ENCODE measurements at places on chromosomes 12 and 14. TPM values are rescaled to one million over a fixed set of nuclear protein-coding genes. Genes with fewer than 3 reads are reported as not detected.
A peak's percentile ranks its signal among the peaks of the same experiment; 100 is the strongest.

GRCh38 chr12:74794522-74794921, 256.9 kb downstream of the ATXN7L3B start:
- no peaks in the 10 kb centered on the region for H3K27me3 ChIP-seq
- no peak overlapping the region for H3K27ac ChIP-seq
- H3K36me3 ChIP-seq = no peaks in the 10 kb centered on the region
- no peak overlapping the region for H3K4me3 ChIP-seq

DNA sequence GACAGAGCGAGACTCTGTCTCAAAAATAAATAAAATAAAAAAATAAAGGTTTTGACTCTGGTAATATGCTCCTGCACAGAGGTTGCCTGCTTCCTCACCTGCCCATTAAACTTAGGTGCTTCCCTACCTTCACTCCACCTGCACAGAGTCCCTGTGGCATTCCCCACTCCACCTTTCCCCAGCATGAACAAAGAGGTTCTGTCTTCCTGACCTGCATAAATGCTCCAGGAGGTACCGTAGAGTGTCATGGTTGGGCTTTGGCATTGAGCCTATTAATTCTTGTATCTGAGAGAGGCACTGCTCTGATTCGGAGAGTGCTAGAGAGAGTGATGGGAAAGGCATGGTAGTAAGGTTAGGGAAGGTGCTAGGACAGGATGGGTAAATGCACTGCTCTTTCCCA, 6.3 kb downstream of the ARHGAP9 start:
- H3K4me1 ChIP-seq = no peaks in the 10 kb centered on the region
- no peak overlapping the region for H3K27ac ChIP-seq
- no peaks in the 10 kb centered on the region for H3K36me3 ChIP-seq
- DNase-seq = no peak
- no peak overlapping the region for H3K4me3 ChIP-seq

The NOS1 gene
- not detected for total RNA-seq

The IL23A gene
- not detected for total RNA-seq

The DERA gene
- 84.3 TPM for total RNA-seq

The SDR9C7 gene
- total RNA-seq = not detected

DNA sequence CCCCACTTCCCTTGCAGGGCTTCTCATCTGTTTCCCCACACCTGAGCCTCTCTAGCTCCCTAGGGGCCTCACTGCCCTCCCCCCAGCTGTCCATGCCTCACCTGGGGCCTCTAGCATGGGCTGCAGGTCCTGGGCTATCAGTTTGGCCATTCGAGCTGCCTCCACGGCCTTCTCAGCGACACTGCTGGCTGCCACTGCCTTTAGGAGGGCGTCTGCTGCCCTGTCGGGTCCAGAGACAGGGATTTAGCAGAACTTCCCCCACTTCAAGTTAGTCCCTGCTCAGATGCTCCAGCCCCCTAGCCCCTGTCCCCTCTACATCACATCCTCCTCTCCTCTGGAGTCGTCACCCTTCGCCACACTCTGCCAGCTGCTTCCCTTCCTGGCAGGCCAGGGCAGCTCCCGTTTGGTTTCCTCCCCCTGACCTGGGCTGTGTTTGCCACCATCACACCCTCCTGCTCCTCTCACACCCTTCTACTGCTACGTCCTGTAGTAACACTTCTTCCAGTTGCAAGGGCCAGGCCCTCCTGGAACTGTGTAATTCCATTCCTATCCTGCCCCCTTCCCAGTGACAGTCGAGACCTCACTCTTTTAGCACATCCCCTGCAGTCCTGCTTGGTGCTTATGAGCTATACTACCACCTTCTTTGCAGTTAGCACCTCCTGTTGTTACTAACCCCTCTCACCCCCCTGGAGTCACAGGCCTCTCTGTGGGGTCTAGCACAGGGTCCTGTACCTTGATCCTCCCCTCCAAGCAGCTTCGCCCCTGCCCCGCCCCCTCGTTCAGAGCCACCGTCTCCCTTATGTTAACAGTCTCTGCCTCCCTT, 4.3 kb upstream of the AP1G2 start:
- H3K36me3 ChIP-seq = no peaks in the 10 kb centered on the region
- H3K4me1 ChIP-seq = peaks cover 9% of the 10 kb centered on the region
- no peak overlapping the region for H3K4me3 ChIP-seq

DNA sequence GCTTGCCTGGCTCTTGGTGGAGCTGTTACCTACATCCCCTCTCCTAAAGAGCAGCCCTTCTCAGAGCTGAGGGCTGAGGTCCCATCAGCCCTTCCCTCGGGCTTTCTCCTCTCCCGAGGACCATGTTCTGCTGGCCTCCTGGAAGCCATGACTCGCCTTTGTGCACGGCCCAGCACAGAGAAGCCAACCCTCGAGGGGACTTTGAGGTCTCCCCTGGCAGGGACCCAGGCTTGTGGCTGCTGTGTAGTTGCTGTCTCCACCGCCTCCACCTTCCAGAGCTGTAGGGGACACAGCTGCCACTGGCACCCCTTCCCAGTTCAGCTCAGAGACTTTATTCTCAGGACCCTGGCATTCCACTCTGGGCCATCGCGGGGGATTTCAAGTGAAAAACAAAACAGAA, 22.9 kb upstream of the CCND2 start:
- 0 out of 2 replicates have a peak, but pooled peaks cover 1% of the 10 kb centered on the region for H3K27me3 ChIP-seq
- H3K4me1 ChIP-seq = no peaks in the 10 kb centered on the region
- H3K36me3 ChIP-seq = no peaks in the 10 kb centered on the region
- no peak overlapping the region for H3K27ac ChIP-seq
- no peak for DNase-seq

- no peak overlapping the region for H3K27ac ChIP-seq
- no peak for DNase-seq
- H3K4me1 ChIP-seq = no peaks in the 10 kb centered on the region
- H3K27me3 ChIP-seq = no peaks in the 10 kb centered on the region
Measured at GRCh38 chr14:25607192-25607591, 557.2 kb upstream of the STXBP6 start.

- no peaks in the 10 kb centered on the region for H3K27me3 ChIP-seq
- DNase-seq = no peak
- H3K27ac ChIP-seq = no peak overlapping the region
- H3K4me1 ChIP-seq = peaks cover 10% of the 10 kb centered on the region
- H3K36me3 ChIP-seq = no peaks in the 10 kb centered on the region
- H3K4me3 ChIP-seq = no peak overlapping the region
Measured at GRCh38 chr14:33563191-33563900, 387.5 kb downstream of the EGLN3 start.

GRCh38 chr14:96120941-96121340, 81.8 kb downstream of the C14orf132 start:
- no peak overlapping the region for H3K27ac ChIP-seq
- DNase-seq = no peak
- no peaks in the 10 kb centered on the region for H3K27me3 ChIP-seq
- no peaks in the 10 kb centered on the region for H3K36me3 ChIP-seq
- no peak overlapping the region for H3K4me3 ChIP-seq

The IL26 gene
- total RNA-seq = not detected

GRCh38 chr14:34710744-34711143, 3.6 kb downstream of the CFL2 start:
- no peak overlapping the region for H3K4me3 ChIP-seq
- DNase-seq = no peak
- H3K27ac ChIP-seq = no peak overlapping the region
- no peaks in the 10 kb centered on the region for H3K27me3 ChIP-seq

GRCh38 chr12:2092890-2093289, 40.1 kb downstream of the CACNA1C start:
- H3K4me1 ChIP-seq = no peaks in the 10 kb centered on the region
- H3K27ac ChIP-seq = no peak overlapping the region
- no peaks in the 10 kb centered on the region for H3K36me3 ChIP-seq
- no peak overlapping the region for H3K4me3 ChIP-seq
- no peaks in the 10 kb centered on the region for H3K27me3 ChIP-seq

The VPS33A gene
- 34.9 TPM for total RNA-seq

DNA sequence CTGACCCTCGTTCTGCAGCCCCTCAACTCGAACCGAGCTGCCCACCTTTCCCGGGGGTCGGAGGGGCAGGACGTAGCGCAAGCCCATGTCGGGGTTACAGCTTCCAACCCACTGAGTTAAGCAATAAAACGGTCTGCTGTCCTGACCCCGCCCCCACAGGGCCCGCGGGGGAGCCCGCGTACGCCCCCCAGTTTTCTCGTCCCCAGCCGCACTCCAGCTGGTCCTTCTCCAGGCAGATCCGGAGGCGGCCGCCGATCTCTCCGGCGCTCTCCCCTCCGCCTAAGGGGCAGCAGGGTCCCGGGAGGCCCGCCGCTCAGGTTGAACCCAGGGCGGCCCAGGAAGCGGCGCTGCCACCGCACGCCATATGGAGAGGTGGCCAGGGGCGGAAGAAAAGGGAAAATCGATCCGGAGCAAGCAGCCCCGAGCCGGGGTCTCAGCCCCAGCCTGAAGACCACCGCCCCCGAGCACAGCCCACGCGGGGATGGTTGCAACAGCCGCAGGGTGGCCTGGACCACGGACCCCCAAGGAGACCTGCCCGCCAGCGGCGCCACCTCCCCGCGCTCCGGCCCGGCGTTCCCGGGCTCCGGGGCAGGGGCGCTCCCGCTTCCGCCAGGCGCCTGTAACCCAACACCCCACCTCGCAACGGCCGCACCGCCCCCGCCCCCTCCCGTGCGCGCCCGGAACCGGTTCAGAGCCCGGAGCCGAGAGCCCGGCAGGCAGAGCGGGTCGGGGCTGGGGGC, 760 bp downstream of the ACTN1 start:
- peak overlapping the region; percentile 84 for H3K27ac ChIP-seq
- H3K36me3 ChIP-seq = peaks cover 2% of the 10 kb centered on the region
- no peaks in the 10 kb centered on the region for H3K27me3 ChIP-seq
- H3K4me1 ChIP-seq = peaks cover 33% of the 10 kb centered on the region

DNA sequence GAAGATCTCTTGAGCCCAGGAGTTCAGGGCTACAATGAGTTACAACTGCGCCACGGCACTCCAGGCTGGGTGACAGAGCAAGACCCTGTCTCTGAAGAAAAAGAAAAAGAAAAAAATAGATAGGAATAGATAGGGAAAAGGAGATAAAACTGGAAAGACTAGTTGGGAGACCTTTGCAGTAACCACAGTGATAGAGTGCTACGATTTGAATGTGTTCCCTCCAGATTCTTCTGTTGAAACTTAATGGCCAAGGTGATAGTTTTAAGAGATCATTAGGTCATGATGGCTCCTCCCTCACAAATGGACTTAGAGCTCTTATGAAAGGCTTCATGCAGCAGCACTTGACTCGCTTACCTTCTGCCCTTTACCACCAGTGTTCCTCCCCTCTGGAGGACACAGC, 13.5 kb upstream of the ATF1 start:
- H3K4me3 ChIP-seq = no peak overlapping the region
- H3K4me1 ChIP-seq = peaks cover 37% of the 10 kb centered on the region
- peak overlapping the region; percentile 48 for H3K27ac ChIP-seq
- 0 out of 2 replicates have a peak, but pooled peaks cover 1% of the 10 kb centered on the region for H3K36me3 ChIP-seq
- no peaks in the 10 kb centered on the region for H3K27me3 ChIP-seq

- DNase-seq = no peak
- H3K36me3 ChIP-seq = no peaks in the 10 kb centered on the region
- H3K27ac ChIP-seq = no peak overlapping the region
- no peaks in the 10 kb centered on the region for H3K27me3 ChIP-seq
- H3K4me3 ChIP-seq = no peak overlapping the region
- H3K4me1 ChIP-seq = peaks cover 4% of the 10 kb centered on the region
Measured at GRCh38 chr12:54221402-54221984, 32.7 kb upstream of the SMUG1 start.

The CCDC88C gene
- total RNA-seq = 29.8 TPM

DNA sequence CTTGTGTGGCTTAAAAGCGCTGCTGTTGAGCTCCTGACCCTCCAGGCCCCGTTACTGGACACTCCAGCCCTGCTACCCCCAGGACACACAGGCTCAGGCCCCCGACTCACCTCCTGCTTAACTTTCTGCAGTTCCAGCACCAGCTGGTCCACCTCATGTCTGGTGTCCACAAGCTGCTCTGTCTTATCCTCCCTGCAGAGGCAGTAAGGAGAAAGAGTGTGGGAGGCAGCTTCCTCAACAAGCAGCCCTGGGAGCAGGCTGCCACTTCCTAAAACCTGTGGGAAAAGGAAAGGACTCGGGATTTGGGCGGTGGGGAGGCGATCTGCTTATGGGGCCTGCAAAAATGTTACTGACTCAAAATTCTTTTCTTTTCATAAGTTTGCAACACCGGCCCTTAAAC, 79.2 kb downstream of the CCDC88C start:
- H3K4me1 ChIP-seq = no peaks in the 10 kb centered on the region
- H3K36me3 ChIP-seq = no peaks in the 10 kb centered on the region
- DNase-seq = no peak

- no peaks in the 10 kb centered on the region for H3K27me3 ChIP-seq
- H3K4me1 ChIP-seq = peaks cover 6% of the 10 kb centered on the region
- H3K36me3 ChIP-seq = no peaks in the 10 kb centered on the region
Measured at GRCh38 chr12:16189849-16190248, 87.6 kb downstream of the SLC15A5 start.

DNA sequence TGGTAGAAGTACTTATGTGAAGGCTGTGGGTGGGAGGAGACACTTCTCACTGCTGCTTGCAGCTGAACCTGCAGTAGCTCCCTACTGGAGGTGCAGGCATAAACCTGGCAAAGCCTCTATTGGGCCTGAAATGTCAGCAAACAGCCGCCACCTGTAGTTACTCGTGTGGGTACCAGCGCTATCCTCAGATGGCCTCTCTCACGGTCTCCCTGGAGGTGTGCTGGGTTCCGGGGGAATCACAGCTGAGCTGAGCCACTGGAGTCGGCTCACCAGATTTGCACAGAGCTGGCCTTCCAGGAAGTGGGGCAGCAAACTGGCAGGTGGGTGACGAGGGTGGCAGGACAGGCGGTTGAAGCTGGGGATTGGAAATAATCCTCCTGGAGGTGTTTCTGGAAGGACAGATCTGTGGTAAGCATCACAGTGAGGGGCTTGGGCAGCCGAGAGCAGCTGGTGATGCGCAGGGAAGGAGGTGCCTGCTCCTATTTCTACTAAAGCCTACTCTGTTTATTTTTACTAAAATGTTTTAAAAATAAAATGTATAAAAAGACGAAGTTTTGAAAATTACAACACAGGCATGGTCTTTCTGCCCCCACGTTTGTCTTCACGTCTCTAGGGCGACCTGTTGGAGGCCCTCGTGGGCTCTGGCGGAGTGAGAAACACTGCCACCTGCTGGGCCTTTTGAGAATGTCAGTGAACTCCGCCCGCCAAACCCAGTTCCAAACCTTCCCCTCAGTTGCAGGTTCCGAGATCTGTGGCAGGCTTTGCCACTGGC, 67.8 kb upstream of the PLEKHG3 start:
- peaks cover 46% of the 10 kb centered on the region for H3K4me1 ChIP-seq
- no peak overlapping the region for H3K4me3 ChIP-seq
- H3K27me3 ChIP-seq = no peaks in the 10 kb centered on the region
- peak; percentile 68 for DNase-seq

GRCh38 chr12:5200278-5201087, 156.8 kb downstream of the KCNA5 start:
- peak; percentile 91 for DNase-seq
- H3K36me3 ChIP-seq = 0 out of 2 replicates have a peak, but pooled peaks cover 1% of the 10 kb centered on the region
- peak overlapping the region; percentile 31 for H3K27ac ChIP-seq
- H3K4me1 ChIP-seq = peaks cover 33% of the 10 kb centered on the region
- H3K27me3 ChIP-seq = no peaks in the 10 kb centered on the region
- no peak overlapping the region for H3K4me3 ChIP-seq
